ENCODE measurements at places on chromosomes 16 and 17.
A peak's percentile ranks its signal among the peaks of the same experiment; 100 is the strongest.

GRCh38 chr17:78358538-78359320, 1.1 kb downstream of the SOCS3 start:
- no peak for DNase-seq

GRCh38 chr16:8736123-8736668, 61.2 kb downstream of the TMEM186 start:
- DNase-seq = peak; percentile 71

GRCh38 chr16:57999971-58000705, at the start of gene ZNF319:
Gene ZNF319, minus strand, starts transcription at chr16:58000672. Its CDS starts 2,407 bp downstream, at chr16:57998265.
- DNase-seq = no peak

- DNase-seq = no peak
Measured at GRCh38 chr17:57902800-57903759, 52.1 kb downstream of the CUEDC1 start.

- no peak for DNase-seq
Measured at GRCh38 chr16:87435372-87436224, 43.5 kb downstream of the MAP1LC3B start.

DNA sequence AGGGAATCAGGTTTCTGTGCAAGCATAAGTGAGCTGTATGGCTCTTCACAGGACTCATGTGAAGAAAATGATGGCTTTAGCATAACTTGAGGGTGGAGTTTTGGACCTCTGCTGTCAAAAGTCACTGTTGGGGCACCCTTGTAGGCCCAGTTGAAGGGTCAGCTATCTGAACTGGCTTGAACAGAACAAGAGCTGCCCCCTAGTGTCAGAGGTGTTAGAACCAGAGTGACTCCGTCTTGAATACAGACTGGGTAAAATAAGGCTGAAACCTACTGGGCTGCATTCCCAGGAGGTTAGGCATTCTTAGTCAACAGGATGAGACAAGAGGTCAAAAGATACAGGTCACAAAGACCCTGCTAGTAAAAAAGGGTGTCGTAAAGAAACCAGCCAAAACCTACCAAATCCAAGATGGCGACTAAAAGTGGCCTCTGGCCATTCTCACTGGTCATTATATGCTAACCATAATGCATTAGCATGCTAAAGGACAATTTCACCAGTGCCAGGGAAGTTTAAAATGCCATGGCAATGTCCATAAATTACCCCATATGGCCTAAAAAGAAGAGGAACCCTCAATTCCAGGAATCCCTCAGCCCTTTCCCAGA, 484.0 kb upstream of the ERCC4 start:
- DNase-seq = no peak

DNA sequence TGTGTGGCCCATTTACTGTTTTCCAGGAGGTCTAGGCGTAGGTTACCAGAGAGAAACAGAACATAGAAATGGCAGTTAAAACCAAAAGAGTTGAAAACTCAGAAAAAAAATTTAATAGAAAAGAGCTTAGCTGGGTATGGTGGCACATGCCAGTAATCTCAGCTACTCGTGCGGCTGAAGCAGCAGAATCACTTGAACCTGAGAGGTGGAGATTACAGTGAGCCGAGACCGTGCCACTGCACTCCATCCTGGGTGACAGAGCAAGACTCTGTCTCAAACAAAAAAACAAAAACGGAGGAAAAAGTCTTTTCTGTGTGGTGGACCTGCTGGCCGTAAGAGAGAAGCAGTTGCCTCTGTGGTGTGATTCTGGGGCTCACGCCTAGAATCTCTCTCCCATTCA, 35.8 kb downstream of the MRTFB start:
- DNase-seq = no peak

- no peak for DNase-seq
Measured at GRCh38 chr16:18804540-18804939, 3.2 kb upstream of the ARL6IP1 start.

GRCh38 chr16:29843931-29844330, 19.1 kb downstream of the CDIPT start:
- DNase-seq = no peak

GRCh38 chr16:31529937-31530312, 2.2 kb downstream of the AHSP start:
- DNase-seq = no peak

DNA sequence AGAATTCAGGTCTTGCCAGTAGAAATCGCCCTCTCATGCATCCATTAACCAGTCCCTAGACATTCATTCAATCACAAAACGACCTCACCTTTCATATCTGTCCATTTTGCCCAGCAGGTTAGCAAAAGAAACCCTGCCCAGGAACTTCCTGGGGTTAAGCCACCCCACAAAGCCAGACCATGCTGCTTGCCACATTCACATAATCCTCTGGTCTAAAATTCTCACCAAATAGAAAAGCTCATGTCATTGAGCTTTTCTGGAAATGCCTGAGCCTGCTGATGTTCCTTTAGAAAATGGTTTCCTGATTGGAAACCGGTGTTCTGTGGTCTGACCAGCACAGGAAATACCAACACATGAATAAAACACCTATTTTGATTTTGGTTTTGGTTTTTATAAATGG, 21.6 kb upstream of the DYNLRB2 start:
- no peak for DNase-seq

DNA sequence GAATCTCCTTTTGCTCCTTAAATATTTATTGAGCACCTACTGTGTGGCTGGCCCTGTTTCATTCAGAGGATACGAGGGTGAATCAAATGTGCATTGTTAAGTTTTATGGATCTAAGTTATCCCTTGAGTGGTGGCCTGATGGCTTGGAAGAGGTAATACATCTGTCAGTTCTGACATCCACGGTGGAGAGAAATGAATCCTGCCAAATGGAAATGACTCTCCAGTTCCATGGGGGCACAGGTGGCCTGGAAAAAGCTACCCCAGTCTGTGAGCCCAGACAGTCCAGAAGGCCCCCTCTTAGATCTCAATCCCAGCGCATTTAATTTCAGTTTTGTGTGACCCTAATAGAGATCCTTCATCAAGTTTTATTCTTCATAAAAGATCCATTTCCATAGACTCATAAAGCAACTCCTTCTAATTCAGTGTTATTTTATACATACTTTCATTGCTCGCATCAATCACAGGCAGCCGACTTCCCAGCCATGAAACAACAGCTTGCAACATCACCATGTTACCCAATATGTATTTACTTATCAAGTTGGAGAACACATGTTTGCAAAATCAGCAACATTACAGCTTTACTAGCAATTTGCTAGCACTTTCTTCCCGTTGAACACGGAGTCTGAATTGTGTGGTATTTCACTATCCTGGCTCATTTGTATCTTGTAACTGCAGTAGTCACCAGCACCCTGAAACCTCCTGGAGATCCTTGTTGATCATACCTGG, 334.8 kb upstream of the HSBP1 start:
- DNase-seq = no peak

DNA sequence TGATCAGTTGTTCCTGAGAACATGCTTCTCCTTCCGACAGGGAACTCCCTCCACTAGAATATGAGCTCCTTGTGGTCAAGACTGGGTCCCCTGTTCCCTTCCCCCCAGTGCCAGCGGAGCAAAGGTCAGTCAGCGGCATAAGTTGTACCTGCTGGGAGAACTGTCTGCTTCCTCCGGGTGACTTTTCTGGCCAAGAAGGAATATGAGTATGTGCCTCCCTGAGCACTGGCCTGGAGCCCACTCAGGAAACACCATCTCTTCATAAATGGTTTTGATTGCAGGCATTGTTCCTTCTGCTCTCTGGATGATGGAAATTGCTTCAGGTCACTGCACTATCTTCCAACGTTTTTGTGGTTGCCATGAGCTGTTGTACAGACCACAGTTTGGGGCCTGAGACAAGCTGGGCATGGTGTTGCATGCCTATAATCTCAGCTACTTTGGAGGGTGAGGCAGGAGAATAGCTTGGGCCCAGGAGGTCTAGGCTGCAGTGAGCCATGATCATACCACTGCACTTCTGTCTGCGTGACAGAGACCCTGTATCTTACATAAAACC, 2.9 kb upstream of the P4HB start:
- DNase-seq = no peak

GRCh38 chr17:45311760-45312476, 4.9 kb downstream of the MAP3K14 start:
- DNase-seq = no peak

DNA sequence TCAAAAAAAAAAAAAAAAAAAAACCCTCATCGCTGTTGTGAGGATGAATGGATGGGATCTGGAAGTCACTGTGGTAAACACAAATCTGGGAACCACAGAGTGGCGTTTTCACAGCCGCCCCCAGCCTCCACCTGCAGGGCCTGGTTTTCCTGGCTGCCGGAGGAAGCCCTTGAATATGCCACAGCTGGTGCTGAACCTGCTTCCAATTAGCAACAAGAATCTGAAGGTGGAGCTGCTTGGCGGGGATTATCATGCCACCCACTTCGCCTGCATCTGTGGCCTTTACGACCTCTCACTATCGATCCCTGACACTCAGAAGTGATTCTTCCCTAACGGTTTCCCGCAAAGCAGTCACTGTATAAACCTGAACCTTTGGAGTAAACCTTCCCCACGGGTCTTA, 16.1 kb downstream of the MRM3 start:
- DNase-seq = no peak

- DNase-seq = no peak
Measured at GRCh38 chr16:48491517-48491916, 106.3 kb upstream of the SIAH1 start.

Data from SK-N-DZ (cell line).